ENCODE measurements at places on chromosomes 5 and 9. TPM values are rescaled to one million over a fixed set of nuclear protein-coding genes. Genes with fewer than 3 reads are reported as not detected.

LEAP2 gene
- polyA plus RNA-seq = 5.0 TPM

DIRAS2 gene
- polyA plus RNA-seq = 4.6 TPM

NAIF1 gene
- polyA plus RNA-seq = 10.3 TPM

FAM53C gene
- polyA plus RNA-seq = 33.6 TPM

TEX48 gene
- not detected for polyA plus RNA-seq

TIMD4 gene
- polyA plus RNA-seq = 0.62 TPM

NXNL2 gene
- 3.1 TPM for polyA plus RNA-seq

CATSPER3 gene
- polyA plus RNA-seq = 1.3 TPM

TGFBI gene
- 302 TPM for polyA plus RNA-seq

SMIM33 gene
- polyA plus RNA-seq = not detected

S100Z gene
- polyA plus RNA-seq = 0.27 TPM

SCGB3A2 gene
- polyA plus RNA-seq = 0.28 TPM

HMGCR gene
- 78.0 TPM for polyA plus RNA-seq

CCDC171 gene
- 5.2 TPM for polyA plus RNA-seq

FGD3 gene
- polyA plus RNA-seq = 5.1 TPM

PDZD2 gene
- 18.9 TPM for polyA plus RNA-seq

SETX gene
- 39.8 TPM for polyA plus RNA-seq

STPG3 gene
- polyA plus RNA-seq = 1.0 TPM

KCTD16 gene
- polyA plus RNA-seq = 2.1 TPM

NMUR2 gene
- polyA plus RNA-seq = 0.14 TPM

CDH12 gene
- polyA plus RNA-seq = 7.1 TPM

NR6A1 gene
- 0.79 TPM for polyA plus RNA-seq

ADRA1B gene
- 3.1 TPM for polyA plus RNA-seq

SUSD3 gene
- 10.3 TPM for polyA plus RNA-seq

CERT1 gene
- polyA plus RNA-seq = 52.7 TPM

MUSK gene
- 0.09 TPM for polyA plus RNA-seq

PDCD1LG2 gene
- 0.06 TPM for polyA plus RNA-seq

ETF1 gene
- 68.7 TPM for polyA plus RNA-seq

Measured in left renal cortex interstitium (tissue), 4 donors.